Central memory CD4-positive, alpha-beta T cell (primary cell): ENCODE measurements at places on chromosomes 3 and 15.

DNA sequence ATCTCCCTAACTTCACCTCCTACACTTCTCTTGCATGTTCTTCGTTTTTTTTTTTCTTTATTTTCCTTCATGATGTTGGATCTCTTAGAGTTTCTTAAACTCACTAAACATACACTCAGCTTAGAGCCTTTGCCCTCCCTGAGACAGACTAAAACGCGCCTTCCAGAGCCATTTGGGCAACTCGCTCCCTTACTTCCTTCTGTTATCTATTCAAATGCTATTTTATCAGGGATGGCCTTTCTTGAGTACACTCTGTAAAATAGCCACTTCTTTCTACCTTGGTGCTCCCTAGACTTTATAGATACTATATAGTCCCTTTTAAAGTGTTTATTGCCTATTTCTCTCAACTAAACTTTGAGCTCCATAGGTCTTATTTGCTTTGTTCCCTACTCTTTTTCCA is 598.2 kb upstream of the NECTIN3 start:
- no peak for DNase-seq

DNA sequence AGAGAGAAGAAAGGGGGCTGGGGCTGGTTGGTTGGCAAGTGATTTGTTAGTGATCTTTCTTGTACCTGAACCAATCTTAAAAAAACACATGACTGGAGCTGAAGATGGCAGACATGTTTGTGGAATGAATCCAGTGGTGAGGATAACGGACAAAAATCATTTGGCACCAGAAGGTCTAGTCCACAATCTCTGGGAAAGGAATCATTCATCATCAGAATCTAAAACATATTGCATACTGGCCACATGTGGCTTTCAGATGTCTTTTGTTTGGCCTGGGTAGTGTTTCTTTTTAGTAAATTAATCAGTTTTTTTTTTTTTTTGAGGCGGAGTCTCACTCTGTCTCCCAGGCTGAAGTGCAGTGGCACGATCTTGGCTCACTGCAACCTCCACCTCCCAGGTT is 5.0 kb downstream of the NEK11 start:
- no peak for DNase-seq

DNA sequence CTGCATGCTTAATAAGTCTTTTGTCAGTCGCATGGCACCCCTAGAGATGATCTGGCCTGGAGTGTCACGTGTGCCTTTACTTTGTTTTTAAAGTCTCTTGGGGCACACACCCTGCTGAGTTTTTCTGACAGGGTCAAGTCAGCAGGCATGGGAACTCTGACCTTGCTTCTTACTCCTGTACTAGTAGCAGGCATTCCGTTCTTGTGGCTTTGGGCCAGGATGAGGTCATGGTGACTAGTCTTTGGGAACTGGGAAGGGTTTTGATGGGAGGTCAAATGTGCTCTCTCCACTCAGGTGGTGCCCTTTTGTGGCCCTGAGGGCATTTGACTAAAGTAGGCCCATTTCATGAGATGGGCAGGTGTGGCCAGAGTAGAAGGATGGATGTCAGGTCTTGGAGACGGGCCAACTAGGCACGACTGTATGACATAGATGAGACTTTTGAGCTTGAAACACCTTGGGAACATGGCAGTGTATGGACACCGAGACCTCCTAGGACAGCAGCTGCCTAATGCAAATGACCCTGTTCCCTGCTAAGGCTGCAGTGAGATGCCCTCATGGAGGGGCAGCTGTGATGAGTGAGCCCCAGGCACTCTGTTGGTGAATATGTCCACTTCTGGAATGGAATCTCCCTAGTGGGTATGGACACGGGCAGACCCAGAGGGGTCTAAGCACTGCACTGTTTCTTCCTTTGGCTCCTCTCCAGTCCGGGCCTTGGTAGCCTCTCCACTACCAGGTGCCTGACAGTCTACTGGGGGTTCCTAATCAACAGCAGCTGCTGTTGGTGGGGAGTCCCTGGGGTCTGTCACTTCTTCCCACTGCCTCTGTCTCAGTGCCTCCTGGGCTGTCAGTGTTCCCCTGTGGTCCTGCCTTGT is 16.4 kb downstream of the SRPRB start:
- DNase-seq, result no peak

DNA sequence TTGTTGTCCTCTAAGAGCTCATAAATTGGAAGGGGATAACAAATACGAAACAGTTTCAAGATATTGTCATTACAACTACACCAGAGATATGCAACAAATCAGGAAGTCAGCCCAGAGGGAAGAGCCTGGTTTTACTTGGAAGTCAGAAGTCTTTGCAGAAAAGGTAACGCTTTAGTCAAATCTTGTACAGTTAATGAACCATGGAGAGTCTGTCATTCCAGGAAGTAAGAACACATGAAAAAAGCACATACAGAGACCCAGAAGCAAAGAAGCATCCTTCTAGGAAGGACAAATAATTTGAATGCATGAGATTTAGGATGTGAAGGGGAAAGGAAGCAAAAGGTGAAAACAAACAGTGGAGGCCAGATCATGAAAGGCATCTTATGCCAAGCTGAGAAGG is 19.6 kb downstream of the DYNC1LI1 start:
- DNase-seq, result no peak
